ENCODE measurements at places on chromosomes 13 and 19. TPM values are rescaled to one million over a fixed set of nuclear protein-coding genes. Genes with fewer than 3 reads are reported as not detected.

Gene CGB2
- total RNA-seq = not detected

- DNase-seq = no peak
These were observed 1628.3 kb downstream of the PCDH9 start for GRCh38 chr13:65601855-65602254.

GRCh38 chr13:113990321-113990837, 16.5 kb upstream of the C13orf46 start:
- no peak for DNase-seq

GRCh38 chr19:20182222-20182785, 15.3 kb downstream of the ZNF486 start:
- DNase-seq = no peak

- no peak for DNase-seq
These were observed 16.0 kb upstream of the CCL25 start for GRCh38 chr19:8036434-8037099.

Gene TTC9B
- total RNA-seq = not detected

- no peak for DNase-seq
These were observed 41.2 kb downstream of the LATS2 start for GRCh38 chr13:21020176-21020575.

- DNase-seq = no peak
These were observed 18.1 kb downstream of the ARHGEF18 start for GRCh38 chr19:7366701-7367420.

Gene UTP14C
- 20.1 TPM for total RNA-seq

Gene NOVA2
- total RNA-seq = 3.1 TPM

DNA sequence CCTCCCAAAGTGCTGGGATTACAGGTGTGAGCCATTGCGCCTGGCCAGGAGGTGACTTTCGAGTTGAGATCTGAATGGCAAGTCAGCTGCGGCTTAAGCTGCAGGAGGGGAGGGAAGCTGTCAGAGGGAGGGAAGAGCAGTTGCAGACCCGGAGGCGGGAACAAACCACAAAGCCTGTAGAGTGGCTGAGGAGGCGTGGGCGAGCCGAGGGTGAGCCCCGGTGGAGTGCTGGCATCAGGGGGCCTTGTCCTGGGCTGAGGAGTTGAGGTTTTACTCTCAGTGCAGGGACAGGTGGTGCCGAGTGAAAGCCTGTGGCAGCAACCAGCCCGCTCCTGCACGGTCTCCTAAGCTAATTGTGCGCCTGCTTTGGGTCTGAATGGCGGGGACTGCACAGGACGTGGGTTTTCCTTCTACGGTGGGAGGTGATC, 24.2 kb downstream of the PPP1R37 start:
- no peak for DNase-seq

- DNase-seq = peak; percentile 33
These were observed 154.3 kb downstream of the FGF9 start for GRCh38 chr13:21825186-21825585.

GRCh38 chr13:106490569-106491321, 44.7 kb downstream of the EFNB2 start:
- no peak for DNase-seq

GRCh38 chr19:17496337-17496997, 15.0 kb upstream of the PGLS start:
- peak; percentile 60 for DNase-seq

Gene ZNF610
- total RNA-seq = 6.0 TPM

- DNase-seq = no peak
These were observed 38.5 kb upstream of the TFDP1 start for GRCh38 chr13:113545931-113546516.

DNA sequence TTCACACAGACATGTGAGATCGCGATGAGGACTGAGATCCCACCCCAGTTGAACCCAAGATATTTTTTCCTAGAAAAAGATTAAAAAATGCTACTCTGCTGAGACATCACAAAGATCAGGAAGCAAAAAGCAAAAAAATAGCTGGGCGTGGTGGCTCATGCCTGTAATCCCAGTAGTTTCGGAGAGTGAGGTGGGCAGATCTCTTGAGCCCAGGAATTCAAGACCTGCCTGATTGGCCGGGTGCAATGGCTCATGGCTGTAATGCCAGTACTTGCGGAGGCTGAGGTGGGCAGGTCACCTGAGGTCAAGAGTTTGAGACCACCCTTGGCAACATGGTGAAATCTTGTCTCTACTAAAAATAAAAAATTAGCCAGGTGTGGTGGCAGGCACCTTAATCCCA, 1.1 kb downstream of the FUT3 start:
- no peak for DNase-seq

GRCh38 chr19:42172261-42172660, 40.0 kb upstream of the POU2F2 start:
- peak; percentile 73 for DNase-seq

- DNase-seq = no peak
These were observed 22.6 kb downstream of the CHST8 start for GRCh38 chr19:33644284-33644836.

DNA sequence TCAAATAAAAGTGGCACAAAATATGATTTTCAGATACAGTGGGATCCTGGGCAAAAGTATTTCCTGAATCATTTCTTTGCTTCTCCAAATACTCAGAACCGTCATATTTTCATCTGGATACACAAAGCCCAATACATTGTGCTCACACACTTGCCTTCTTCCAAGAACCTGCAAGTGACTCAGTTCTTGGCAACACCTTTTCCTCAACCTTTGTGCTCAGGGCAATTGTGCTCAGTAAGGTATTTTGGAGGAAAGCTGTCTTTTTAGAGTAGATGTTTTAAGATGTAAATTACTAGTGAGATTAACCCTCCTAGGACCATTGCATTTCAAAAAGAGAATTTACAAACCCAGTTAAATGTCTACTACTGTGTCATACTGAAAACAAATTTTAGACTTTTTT, 233.5 kb downstream of the EFNB2 start:
- no peak for DNase-seq

Gene PLIN5
- 13.6 TPM for total RNA-seq

Gene RUBCNL
- total RNA-seq = 4.3 TPM

Gene KIR3DL2
- not detected for total RNA-seq

Gene CACNA1A
- total RNA-seq = 1.2 TPM

GRCh38 chr13:36712770-36713169, 39.0 kb downstream of the SERTM1 start:
- DNase-seq = no peak

DNA sequence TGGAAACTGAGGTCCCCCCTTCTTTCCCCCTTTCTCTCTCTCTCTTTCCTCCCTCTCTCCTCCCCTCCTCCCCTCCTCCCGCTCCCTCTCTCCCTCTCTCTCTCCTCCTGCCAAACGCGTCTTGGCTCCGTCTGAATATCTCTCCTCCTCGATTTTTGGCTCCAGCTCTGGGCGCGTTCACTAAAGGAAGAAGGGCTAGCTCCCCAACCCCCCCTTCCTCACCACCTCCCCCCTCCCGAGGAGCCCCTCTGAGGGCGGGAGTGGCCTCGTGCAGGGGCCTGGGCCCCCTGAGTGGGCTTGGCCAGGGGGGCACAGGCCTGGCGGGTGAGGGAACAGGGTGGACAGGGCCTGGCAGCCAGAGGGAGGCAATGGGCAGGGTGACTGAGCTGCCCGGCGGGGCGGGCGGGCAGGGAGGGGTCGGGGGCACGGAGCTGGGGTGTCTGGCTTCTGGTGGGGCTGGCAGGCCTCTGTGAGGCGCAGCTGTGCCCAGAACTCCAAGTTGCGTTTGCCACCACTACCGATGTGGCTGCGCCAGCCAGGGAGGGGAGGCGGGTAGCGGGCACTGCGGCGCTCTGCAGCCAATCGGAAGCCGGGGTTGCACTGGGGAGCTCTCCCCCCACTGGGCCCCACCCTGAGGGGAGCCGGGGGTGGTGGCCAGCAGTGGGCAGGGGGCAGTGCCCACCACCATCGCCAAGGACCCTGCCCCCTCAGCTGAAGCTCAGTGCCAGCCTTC, 7.1 kb downstream of the NFIX start:
- DNase-seq = peak; percentile 54

Gene SETDB2
- 9.8 TPM for total RNA-seq

- no peak for DNase-seq
These were observed 18.0 kb downstream of the PEPD start for GRCh38 chr19:33503433-33504057.

DNA sequence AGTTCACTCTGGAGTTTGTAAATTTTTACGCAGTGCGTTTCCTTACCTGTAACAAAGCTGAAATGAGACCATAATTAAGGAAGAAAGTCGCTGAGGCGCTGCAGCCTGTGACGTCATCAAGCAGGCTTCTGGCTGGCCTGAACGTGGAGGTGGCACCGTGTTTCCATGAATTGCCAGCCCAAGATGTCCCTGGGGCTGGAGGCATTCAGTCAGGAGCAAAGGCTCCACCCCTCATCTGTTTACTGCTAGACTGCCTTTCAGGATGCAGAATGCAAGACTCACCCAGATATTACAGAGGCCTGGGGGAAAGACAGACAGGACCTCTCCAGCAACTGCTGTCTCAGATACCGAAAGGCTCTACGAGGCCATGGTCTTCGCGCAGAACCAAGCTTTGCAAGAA, 424.6 kb downstream of the TSHZ3 start:
- no peak for DNase-seq

GRCh38 chr13:40488869-40489391, 177.5 kb downstream of the FOXO1 start:
- no peak for DNase-seq

Gene SNAPC2
- 18.7 TPM for total RNA-seq

GRCh38 chr13:105509981-105510762, 1025.3 kb downstream of the EFNB2 start:
- DNase-seq = no peak

GRCh38 chr19:12330340-12330739, 3.1 kb downstream of the ZNF563 start:
- no peak for DNase-seq

DNA sequence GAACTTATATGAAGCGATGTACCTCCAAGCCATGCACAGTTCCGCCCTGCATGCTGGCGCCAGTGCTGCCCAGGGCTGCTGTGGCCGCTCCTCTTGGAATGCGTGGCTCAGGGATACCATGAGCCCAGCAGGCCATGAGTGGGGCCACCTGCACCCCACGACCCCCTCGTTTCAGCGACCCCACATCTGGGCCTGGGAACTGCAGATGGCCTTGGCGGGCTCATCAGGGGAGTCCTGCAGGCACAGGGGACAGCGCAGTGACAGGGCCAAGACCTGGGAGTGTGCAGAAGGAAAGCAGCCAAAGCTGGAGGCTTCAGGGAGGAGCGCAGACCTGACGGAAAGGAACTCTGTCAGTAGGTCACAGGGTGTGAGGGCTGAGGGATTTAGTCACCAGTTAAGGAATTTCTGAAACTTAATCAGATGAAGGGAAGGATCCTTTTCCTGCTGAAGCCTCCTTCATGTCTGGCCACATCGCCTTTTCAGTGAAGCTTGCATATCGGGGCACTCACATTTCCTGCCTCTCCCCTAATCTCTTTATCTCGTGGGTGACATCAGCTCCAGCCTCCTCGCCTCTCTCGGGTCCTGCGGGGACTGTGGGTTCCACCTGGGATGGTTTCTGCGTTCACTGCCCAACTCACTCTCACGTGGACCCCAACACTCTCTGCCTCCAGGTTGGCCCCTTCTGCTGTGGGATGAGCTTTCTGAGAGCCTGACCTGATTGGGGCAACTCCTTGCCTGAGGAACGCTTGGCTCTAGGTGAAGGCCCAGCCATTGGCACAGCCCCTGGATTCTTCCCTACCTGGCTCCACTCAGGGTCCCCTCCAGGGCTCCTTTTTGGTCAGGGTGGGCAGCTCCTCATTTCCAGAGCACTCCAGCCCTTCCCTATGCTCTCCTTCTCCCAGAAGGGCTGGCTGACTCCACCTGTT, 123.5 kb downstream of the CRYL1 start:
- no peak for DNase-seq

- DNase-seq = no peak
These were observed 12.3 kb downstream of the TMED1 start for GRCh38 chr19:10823690-10824089.

GRCh38 chr13:51740698-51741097, 63.3 kb downstream of the DHRS12 start:
- DNase-seq = no peak

DNA sequence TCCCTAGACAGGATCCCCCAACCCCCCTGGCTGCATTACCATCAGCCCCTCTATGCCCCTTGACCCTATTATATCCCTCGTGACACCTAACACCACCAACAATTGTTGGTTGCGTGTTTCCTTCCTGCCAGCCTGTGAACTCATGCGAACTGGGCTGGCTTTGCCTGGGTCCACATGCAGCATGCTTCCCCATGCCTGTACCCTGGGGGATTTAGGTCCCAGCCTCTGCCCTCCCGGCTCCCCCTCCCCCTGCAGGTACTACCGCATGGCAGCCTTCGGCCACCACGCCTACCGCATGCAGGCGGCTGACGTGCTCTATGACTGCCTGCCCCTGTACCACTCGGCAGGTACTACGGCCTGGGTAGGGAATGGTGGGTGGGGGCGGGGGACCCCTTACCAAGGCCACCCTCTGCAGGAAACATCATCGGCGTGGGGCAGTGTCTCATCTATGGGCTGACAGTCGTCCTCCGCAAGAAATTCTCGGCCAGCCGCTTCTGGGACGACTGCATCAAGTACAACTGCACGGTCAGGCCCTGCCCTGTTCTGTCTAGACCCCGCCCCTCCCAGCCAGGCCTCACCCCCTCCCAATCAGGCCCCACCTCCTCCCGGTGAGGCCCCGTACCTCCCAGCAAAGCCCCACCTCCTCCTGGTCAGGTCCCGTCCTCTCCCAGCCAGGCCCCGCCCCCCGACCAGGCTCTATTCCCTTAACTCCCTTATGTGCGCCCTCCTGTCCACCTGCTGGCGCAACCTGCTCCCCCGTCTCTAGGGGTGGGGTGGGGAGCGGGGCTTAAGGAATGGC, 18.5 kb downstream of the SLC27A1 start:
- peak; percentile 83 for DNase-seq

- no peak for DNase-seq
These were observed 252.8 kb downstream of the SHISA2 start for GRCh38 chr13:25798998-25799397.

- peak; percentile 72 for DNase-seq
These were observed 1.0 kb downstream of the SMIM24 start for GRCh38 chr19:3479177-3479833.

DNA sequence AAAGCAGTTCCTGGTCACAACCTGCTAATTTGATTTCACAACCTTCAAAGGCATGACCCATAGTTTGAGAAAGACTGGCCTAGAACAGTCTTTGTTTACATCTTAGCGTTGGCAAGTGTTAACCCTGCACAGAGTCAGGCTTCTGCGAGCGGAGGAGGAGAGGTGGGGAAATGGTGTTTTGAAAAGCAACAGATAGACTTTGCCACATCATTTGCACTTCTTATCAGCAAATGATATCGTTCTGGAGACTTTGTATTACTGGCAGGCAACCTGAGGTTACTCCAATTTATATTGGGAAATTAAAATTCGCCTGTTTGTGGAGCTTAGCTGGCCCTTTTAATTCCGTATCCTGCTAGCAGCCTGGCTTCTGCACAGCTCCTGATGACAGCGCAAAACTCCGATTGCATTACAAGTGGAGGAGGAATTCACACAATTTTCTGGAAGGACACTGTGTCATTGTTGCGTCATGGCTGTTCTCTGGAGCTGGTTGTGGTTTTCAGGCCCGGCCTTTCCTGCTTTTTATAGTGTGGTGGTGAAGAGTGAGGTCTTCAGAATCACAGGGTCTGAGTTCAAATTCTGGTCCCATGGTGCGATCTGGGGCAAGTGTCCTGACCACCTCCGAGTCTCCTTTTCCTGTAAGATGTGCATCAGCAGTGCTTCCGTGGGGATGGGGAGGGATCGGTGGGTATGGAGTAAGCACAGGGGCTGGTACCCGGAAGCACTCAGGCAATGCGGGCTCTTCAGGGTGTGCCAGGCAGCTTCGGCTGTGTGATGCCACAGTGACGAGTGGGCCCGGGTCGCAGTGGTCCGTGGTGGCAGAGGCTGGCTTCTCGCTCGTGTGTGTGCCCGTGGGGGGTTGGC, 49.1 kb upstream of the EHD2 start:
- DNase-seq = peak; percentile 86

Measured in mucosa of gallbladder (tissue), 1 donor.